ENCODE measurements at places on chromosomes 12 and 14. TPM values are rescaled to one million over a fixed set of nuclear protein-coding genes. Genes with fewer than 3 reads are reported as not detected.

DNA sequence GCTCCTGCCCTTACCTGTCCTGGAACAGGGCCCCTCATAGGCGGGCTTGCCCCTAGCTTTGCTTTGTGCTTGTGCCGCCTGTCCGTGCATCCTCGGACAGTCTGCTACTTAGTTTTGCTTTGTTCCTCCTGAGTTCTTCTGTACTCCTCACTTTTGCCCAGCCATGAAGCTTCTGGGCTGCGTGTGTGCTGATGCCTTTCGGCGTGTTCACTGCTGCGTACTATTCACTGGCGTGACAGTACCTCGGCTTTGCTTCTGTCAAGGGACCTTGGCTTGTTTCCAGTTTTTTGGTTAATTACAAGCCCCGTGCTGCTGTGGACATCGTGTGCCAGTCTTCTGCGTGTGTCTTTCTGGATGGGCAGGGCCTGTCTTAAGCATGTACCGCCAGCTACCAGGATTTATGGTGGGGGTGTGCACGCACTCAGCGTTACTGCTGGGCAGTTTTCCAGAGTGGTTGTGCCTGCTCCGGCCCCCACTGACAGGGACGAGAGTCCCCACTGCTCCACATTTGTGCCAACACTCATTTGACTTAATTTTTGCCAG lies 2.5 kb downstream of the PACS2 start:
- no peaks in the 10 kb centered on the region for H3K27me3 ChIP-seq
- H3K36me3 ChIP-seq: no peaks in the 10 kb centered on the region
- DNase-seq: no peak
- H3K27ac ChIP-seq: no peak overlapping the region
- peaks cover 20% of the 10 kb centered on the region for H3K4me1 ChIP-seq
- H3K4me3 ChIP-seq: no peak overlapping the region

DNA sequence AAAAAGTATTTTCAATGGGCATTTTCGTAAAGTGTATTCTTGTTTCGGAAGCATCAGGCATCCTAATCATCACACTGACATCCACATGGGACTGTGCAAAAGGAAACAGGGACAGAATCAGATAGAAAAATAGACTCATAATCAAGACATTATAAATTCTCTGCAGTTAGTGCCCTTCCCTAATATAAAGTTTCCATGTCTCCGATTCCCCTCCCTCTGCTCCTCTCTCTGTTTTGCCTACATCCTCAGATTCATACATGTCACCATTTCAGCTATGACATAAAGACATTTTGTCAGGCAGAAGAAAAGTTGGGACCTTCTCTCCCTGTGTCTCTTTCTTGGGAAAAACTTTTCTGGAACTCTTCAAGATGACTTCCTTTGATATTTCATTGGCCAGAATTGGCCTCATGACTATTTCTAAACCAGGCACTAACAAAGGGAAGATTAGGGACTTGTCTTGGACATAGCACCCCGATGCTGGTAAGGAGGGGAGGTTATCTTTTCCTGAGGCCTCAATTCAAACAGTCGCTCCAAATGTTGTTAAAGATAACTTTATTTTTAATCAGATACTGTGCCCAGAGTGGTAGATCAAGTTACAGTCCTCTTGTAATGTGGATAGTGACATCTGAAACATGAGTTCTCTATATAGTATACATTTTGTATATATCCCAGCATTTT lies 212.1 kb upstream of the BTG1 start:
- no peak overlapping the region for H3K27ac ChIP-seq
- no peak overlapping the region for H3K4me3 ChIP-seq
- no peak for DNase-seq
- no peaks in the 10 kb centered on the region for H3K36me3 ChIP-seq
- no peaks in the 10 kb centered on the region for H3K27me3 ChIP-seq
- H3K4me1 ChIP-seq: no peaks in the 10 kb centered on the region

DNA sequence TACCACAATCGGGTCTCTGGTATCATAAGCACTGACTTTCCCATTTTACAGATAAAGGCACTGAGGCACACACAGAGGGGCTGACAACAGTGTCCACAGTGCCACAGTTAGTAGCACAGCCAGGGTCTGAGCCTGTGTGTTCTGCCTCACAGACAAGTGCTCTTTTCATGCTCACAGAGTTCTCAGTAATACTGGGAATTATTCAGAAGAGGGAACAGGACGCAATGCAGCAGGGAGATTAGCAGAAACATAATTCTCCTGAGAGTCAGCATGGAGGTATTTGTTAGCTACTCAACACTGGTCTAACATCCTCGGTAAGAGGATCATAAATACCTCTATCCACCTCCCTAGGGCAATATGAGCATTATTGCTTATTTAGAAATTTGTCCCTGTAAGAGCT lies 219.3 kb upstream of the EEA1 start:
- H3K27me3 ChIP-seq: no peaks in the 10 kb centered on the region
- no peak for DNase-seq
- H3K4me3 ChIP-seq: no peak overlapping the region
- H3K36me3 ChIP-seq: no peaks in the 10 kb centered on the region

The SERPINA9 gene
- not detected for total RNA-seq

DNA sequence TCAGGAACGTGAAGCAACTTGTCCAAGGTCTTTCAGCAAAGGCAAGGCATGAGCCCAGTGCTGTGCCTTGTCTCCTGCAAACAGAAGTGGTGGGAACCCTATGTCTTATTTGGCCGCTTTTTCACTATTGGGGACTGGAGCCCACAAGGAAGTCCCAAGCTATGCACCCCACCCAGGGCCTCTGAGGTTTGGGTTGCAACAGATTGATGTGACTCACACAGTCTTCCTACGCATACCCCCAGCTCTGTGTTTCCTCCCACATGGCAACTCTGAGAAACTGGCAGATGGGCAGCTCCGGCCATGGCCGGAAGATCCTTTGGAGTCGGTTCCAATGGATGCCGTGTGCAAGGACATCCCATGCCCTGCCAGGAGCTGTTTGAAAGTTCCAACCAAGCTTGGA lies 28.3 kb upstream of the CMKLR1 start:
- no peak for DNase-seq
- no peaks in the 10 kb centered on the region for H3K4me1 ChIP-seq
- H3K27ac ChIP-seq: no peak overlapping the region
- no peaks in the 10 kb centered on the region for H3K36me3 ChIP-seq
- H3K4me3 ChIP-seq: no peak overlapping the region

GRCh38 chr14:90760591-90761316 lies 55.5 kb downstream of the TTC7B start:
- H3K27ac ChIP-seq: no peak overlapping the region
- H3K27me3 ChIP-seq: no peaks in the 10 kb centered on the region
- no peaks in the 10 kb centered on the region for H3K36me3 ChIP-seq
- DNase-seq: peak; percentile 24
- no peak overlapping the region for H3K4me3 ChIP-seq
- no peaks in the 10 kb centered on the region for H3K4me1 ChIP-seq

GRCh38 chr12:112904571-112904970 lies 2.2 kb upstream of the OAS1 start:
- no peak for DNase-seq
- no peak overlapping the region for H3K27ac ChIP-seq
- H3K4me1 ChIP-seq: peaks cover 15% of the 10 kb centered on the region
- H3K4me3 ChIP-seq: no peak overlapping the region
- no peaks in the 10 kb centered on the region for H3K27me3 ChIP-seq

The INHBE gene
- 0.19 TPM for total RNA-seq

The AQP2 gene
- 122 TPM for total RNA-seq

- H3K4me1 ChIP-seq: no peaks in the 10 kb centered on the region
- no peaks in the 10 kb centered on the region for H3K36me3 ChIP-seq
- H3K27ac ChIP-seq: no peak overlapping the region
These were observed 47.0 kb downstream of the C12orf50 start for GRCh38 chr12:87982208-87982607.

The RND1 gene
- total RNA-seq: 1.0 TPM

The PTGER2 gene
- total RNA-seq: 10.0 TPM

The TAS2R19 gene
- total RNA-seq: 4.6 TPM

DNA sequence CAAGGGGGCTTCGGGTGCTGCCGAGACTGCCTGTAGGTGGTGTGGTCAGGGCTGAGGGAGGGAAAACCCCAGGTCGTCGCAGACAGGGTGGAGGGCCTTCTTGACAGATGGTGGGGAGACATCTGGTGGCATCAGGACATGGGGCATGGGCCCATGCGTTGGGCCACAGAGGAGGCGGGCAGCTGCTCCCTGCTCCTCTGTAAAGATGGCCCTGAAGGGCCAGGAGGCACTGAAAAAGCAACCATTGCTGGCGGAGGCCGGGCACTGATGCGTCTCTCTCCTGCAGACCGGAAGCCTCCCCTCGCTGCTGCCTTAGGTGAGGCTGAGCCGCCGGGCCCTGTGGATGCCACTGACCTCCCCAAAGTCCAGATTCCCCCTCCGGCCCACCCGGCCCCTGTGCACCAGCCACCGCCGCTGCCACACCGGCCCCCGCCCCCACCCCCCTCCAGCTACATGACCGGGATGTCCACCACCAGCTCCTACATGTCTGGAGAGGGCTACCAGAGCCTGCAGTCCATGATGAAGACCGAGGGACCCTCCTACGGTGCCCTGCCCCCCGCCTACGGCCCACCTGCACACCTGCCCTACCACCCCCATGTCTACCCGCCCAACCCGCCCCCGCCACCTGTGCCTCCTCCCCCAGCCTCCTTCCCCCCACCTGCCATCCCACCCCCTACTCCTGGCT lies 28.8 kb downstream of the CCNK start:
- H3K27me3 ChIP-seq: no peaks in the 10 kb centered on the region
- DNase-seq: no peak
- H3K36me3 ChIP-seq: peaks cover 7% of the 10 kb centered on the region
- H3K27ac ChIP-seq: no peak overlapping the region
- H3K4me3 ChIP-seq: no peak overlapping the region
- H3K4me1 ChIP-seq: no peaks in the 10 kb centered on the region

DNA sequence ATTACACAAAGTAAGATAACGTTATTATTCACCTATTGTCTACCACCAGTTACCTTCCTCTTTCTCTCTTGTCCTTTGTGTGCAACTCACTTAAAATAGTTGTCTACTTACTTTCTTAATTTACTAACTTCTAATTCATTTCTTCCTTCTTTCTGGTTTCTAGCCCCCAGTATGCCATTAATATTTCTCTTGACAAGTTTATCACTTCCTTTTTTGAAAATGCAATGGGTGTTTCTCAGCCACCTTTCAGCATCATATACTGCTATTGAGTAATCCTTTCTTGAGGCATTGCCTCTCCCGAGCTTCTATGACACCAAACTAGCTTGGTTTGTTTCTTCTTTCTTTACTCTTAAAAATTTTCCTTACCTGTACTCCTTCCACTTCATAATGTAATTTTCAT lies 633.6 kb downstream of the TMTC2 start:
- no peak overlapping the region for H3K4me3 ChIP-seq
- H3K4me1 ChIP-seq: no peaks in the 10 kb centered on the region
- H3K27me3 ChIP-seq: no peaks in the 10 kb centered on the region
- no peak for DNase-seq
- H3K36me3 ChIP-seq: no peaks in the 10 kb centered on the region

The TMEM132C gene
- 0.28 TPM for total RNA-seq

The ADAMTS20 gene
- total RNA-seq: not detected

DNA sequence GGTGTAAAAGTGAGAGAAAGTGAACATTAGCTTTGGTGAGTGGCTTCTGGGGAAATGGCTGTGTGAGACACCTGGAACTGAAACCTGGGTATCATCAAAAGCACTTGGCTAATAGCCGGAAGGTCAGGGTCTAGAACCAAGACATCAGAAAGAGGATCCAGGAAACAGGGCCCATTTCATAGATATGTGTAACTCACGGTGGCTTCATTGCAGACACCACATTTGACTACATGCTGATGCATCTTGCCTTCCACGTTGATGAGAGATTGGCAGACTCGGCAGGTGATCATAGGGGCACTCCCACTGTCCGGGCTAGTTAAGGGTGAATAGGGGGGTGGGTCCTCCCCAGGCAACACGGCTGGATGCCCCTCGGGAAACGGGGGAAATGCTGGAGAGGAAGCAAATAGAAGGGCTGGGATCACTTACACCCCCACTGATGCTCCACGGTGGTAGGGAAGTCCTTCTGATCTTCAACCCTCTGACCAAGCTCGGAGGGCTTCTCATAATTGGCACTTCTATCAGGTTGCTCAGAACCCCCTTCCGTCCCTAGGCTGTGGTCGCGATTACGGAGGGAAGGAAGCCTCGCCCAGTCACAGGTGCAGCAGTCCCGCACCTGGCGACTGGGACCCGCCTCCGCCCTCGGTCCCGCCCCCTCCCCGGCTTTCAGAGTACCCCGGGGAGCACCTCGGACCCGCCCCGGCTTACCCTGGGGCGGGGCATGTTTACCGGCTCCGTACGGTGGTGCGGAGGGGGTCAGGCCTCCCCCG lies 593 bp downstream of the PIP4P1 start:
- no peaks in the 10 kb centered on the region for H3K27me3 ChIP-seq
- H3K4me1 ChIP-seq: peaks cover 18% of the 10 kb centered on the region
- peak overlapping the region; percentile 81 for H3K4me3 ChIP-seq
- DNase-seq: peak; percentile 90
- H3K27ac ChIP-seq: peak overlapping the region; percentile 94
- H3K36me3 ChIP-seq: peaks cover 21% of the 10 kb centered on the region

GRCh38 chr14:50123062-50123461 lies 6.7 kb upstream of the VCPKMT start:
- H3K27ac ChIP-seq: no peak overlapping the region
- no peak for DNase-seq
- H3K4me3 ChIP-seq: no peak overlapping the region
- H3K36me3 ChIP-seq: peaks cover 12% of the 10 kb centered on the region
- no peaks in the 10 kb centered on the region for H3K27me3 ChIP-seq
- peaks cover 14% of the 10 kb centered on the region for H3K4me1 ChIP-seq

The PSMB11 gene
- total RNA-seq: not detected

The CCDC177 gene
- total RNA-seq: not detected

The DBX2 gene
- not detected for total RNA-seq

GRCh38 chr12:116274551-116275375 lies 2.7 kb downstream of the MED13L start:
- no peaks in the 10 kb centered on the region for H3K27me3 ChIP-seq
- no peak overlapping the region for H3K4me3 ChIP-seq
- peaks cover 4% of the 10 kb centered on the region for H3K4me1 ChIP-seq
- H3K36me3 ChIP-seq: no peaks in the 10 kb centered on the region
- no peak for DNase-seq
- no peak overlapping the region for H3K27ac ChIP-seq

DNA sequence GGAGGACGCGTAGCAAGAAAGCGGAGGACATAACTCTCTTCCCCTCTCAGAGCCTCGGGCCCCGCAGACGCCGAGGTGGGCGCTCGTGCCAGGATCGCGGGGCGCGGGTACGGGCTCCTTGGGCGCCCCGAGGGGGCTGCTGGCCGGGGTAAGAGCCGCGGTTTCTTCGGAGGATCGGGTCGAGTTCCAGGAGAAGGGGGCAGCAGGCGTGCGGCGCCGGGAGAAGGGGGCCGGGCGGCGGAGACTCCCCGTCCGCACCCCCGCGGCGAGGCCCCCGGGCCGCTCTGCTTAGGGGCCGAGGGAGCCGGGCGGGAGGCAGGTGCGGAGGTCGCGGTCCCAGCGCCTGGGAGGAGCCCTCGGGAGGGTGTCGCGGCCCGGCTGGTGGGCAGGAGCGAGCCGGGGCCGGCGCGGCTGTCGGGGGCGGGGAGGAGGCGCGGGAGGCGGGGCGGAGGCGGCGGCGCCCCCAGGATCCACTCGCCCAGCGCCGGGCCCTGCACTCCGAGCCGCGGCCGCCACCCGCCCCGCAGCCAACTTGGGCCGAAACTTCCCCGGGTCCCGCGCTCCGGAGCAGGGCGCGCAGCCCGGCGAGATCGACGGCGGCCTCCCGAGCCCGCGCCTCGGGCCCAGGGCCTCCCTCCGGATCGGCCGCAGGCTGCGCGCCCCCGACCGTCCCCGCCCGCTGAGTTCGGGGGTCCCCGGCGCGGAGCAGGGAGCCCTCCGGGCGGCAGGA lies 64.4 kb downstream of the FBXL14 start:
- H3K4me3 ChIP-seq: no peak overlapping the region
- peaks cover 2% of the 10 kb centered on the region for H3K4me1 ChIP-seq
- peaks cover 3% of the 10 kb centered on the region for H3K27me3 ChIP-seq

- no peaks in the 10 kb centered on the region for H3K36me3 ChIP-seq
- H3K27me3 ChIP-seq: no peaks in the 10 kb centered on the region
- H3K4me3 ChIP-seq: no peak overlapping the region
- no peak for DNase-seq
These were observed 33.3 kb upstream of the GCH1 start for GRCh38 chr14:54935958-54936357.

The CCDC197 gene
- total RNA-seq: not detected
